ENCODE measurements at places on chromosomes 6 and 20.

- DNase-seq = no peak
Observed at GRCh38 chr6:110688661-110689268, 126.5 kb downstream of the CDK19 start.

DNA sequence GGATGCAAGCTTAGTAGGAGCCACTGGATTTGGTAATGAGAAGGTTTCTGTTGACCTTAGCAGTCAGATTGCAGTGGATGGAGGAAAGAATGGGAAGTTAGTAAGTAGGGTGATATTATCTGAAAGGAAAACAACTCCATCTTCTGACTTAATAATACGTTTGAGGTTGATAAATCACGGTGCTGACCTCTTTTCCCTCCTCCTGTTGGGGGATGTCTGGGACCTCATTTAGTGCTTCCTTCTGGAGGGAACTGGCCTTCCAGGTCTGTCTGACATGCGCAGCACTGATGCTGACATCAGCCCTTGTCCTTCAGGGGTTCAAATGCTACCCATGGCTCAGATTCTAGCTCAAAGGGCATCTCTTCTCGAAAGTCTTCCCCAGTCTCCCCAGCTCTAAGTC is 48.2 kb upstream of the AKAP12 start:
- no peak for DNase-seq

- DNase-seq = no peak
Observed at GRCh38 chr6:106510090-106510970, 119.0 kb downstream of the RTN4IP1 start.

GRCh38 chr6:26199057-26199772 is 112.0 kb downstream of the HFE start:
- peak; percentile 93 for DNase-seq

- no peak for DNase-seq
Observed at GRCh38 chr6:43242908-43243663, at the start of gene TTBK1. TSS of gene TTBK1 (plus strand) at chr6:43243481. CDS start at chr6:43246661, 3,180 bp downstream.

DNA sequence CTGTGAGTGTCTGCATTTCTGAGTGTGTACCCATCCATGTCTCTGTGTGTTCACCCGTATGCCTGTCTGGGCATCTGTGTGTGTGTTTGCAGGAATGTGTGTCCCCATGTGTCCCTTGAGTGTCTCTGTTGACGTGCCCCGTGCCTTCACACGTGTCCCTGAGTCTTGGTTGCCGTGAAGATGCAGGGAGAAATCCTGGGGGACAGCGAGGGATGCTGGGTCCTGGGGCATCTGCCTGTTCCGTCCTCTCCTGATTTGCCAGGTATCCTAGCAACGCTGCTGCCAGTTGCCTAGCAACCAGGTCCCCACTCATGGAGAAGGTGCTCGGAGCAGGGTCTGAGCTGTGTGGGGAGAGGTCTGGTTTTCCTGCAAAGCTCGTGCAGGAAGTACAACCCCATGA is 6.0 kb upstream of the LKAAEAR1 start:
- DNase-seq = no peak

GRCh38 chr6:44059359-44060346 is 67.6 kb downstream of the MRPL14 start:
- DNase-seq = no peak

DNA sequence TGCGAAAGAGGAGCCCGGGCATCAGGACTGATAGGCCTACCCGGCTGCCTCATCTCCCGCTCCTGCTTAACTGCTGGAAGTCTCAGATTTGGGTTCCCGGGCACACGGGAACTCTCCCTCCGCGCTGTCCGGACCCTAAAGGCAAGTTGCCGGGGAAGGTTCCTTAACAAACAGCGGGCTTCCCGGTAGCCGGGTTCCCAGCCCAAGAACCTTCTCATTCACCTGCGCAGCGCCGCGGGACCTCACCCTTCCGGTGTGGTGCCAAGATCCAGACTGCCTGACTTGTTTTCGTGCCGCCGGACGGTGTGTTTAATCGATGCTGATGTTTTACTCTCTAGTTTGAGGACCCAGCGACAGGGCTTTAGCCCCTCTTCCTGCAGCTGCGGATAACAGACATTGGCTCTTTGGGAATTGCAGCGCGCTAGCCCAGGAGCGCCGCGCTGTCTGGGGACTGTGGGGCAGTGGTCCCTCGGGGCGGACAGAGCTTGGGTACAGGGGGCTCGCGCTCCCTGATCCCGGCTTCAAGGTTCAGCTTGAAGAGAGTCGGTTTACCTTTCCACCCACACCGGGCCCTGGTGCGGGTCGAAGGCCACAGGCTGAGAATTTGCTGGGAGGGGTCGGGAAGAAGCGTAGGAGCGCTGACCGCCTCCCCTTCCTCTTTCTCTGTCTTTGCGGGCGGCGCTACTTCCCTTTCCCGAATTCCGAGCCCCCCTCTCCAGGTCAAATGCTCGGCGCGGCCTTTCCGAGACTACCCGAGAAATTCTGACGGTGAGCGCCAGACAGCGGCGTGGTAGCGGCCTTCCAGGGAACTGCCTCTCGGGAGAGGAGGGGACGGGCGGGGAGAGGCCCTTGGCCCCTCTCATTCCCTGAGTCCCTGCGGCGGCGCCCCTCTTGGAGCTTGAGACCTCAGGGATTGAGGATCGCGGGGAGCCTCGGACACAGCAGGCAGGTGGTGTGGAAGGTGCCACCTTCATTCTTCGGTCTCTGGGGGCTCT is 17.2 kb downstream of the ABT1 start:
- DNase-seq = no peak

DNA sequence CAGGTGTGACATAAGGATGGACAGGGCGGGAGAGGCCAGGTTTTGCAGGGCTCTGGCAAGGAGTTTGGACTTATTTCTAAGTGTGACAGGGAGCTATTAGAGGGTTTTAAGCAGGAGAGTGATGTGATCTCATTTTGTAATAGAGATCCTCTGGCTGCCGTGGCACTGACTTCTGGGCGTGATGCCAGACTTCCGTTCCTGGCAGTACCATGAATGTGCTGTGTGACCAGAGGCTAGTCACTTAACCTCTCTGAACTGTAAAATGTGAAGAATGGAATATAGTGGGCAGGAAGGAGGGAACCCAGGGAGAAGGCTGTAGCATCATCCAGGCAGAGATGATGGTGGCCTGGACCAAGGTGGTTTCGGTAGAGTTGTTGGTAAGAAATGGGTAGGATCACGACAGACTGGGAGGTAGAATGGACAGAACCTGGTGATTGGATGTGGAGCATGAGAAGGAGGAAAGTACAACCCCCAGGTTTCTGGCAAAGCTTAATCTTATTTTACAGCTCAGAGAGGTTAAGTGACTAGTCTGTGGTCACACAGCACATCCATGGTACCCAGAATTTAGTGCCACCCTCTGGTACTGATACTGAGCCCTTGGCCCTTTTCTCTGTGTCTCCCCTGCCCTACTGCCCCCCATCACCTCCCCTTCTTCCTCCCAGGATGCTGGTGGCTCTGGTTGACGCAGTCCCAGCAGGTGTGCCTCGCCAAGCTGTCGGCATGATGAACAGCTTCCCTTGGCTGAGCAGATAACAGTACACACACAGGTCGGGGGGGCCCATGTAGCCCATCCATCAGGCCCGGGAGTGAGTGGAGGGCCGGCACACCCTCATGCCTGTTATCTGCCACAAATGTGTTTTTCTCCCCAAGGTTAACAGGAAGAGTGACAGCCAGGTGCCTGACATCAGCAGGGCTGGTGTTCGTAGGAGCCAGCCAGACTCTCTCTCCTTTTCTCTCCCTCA is 52.9 kb upstream of the CTNNBL1 start:
- no peak for DNase-seq

DNA sequence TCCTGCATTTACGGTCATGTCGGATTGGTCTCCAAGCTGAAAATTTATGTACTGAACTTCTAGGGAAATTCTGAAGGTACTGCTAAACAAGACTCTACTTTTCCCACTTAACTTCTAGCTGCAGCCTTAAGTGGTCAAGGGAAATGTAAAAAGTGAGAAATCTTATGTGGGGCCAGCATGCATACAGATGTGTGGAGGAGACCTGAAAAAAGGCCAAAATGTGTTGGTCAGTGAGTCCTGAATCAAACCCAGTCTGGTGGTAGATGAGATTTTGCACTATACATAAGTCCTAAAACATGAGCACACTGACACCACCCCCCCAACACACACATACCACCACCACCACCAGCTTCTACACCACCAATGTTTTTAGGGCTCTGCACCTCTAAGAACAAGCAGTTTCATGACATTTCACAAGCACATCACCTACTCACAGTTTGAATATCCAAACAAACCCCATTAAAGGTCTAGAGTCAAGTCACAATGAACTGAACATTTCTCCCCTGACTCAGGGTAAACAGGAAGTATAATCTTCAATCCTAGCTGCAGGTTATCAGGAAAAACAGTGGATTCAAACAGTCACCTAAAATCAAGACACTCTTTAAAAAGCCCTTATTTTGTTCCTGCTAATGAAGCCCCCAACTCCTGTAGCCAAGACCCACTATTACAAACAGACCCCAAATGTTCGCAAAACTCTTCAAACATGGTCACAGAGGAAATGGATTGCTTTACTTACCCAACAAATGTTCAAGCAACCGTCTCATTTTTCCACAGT is 1.6 kb downstream of the ZMYND8 start:
- no peak for DNase-seq

DNA sequence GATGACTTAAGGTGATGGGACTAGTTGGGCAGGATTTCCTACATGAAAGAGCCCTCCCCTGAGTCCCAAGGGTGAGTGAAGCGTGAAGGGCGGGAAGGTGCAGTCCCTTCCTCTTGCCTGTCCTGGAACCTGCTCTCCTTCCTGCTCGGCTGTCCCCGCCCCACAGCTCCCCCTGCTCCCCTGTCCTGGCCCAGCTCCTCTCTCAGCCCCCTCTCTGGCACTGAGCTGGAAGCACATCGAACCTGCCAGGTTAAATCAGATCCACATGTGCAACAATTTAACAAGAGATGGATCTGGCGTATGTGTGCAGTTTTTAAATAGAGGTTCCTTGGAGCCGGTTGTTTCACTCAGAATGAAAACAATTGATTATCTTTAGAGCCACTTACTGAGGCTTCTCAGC is 95.0 kb downstream of the LRFN2 start:
- DNase-seq = no peak

DNA sequence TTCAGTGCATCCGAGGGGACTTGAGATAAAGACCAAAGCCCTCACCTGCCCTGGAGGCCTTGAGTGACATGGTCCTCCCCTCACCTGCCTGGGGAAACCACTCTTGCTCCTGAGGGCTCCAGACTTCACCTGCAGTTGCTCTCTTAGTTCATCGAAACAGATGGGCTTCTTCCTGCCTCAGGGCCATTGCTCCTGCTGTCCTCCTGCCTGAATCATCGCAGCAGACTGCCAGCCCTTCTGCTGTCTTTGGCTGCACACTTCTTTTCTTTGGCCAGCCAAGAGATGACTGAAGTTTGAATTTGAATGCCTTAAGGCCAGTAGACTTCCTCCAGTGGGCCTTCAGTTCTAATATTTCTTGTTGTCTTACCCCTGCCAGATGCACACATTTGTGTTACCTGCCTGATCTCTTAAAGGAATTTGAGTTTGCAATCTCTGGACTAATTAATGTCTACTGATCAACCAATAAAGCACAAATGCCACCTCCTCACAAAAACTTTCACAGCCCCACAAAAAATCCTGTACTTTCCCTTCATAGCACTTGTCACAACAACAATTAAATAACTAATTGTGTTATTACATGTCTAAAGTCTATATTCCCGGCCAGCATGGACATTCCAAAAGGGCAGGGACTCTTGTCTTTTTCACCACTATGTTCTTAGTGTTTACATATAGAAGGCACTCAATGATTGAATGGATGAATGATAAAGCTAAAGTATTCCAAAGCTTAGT is 56.7 kb upstream of the SGK1 start:
- no peak for DNase-seq

DNA sequence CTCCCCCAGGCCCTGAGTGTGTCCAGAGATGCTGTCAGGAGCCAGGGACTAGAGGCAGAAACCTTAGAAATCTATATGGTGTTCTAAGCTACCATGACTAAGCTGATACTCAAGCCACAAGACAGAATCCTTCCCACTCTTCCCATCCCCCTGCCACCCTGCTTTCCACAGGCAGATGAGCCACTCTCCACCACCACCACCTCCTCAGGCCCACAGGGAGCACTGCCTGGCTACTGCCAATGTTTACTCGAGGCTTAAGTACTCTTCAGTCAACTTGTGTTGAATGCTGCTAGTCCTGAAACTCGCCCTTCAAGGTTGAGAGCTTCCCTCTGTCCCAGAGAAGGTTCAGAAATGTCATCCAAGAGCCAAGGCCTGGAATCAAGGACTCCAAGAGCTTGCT is 56.2 kb downstream of the CENPW start:
- no peak for DNase-seq

DNA sequence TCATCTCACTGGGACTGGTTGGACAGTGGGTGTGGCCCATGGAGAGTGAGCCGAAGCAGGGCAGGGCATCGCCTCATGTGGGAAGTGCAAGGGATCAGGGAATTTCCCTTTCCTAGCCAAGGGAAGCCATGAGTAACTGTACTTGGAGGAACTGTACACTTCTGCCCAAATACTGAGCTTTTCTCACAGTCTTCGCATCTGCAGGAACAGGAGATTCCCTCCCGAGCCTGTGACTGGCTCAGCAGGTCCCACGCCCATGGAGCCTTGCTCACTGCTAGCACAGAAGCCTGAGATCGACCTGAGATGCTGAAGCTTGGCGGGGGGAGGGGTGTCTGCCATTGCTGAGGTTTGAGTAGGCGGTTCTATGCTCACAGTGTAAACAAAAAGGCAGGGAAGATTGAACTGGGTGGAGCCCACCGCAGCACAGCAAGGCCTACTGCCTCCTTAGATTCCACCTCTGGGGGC is 10.4 kb upstream of the CALHM5 start:
- no peak for DNase-seq

DNA sequence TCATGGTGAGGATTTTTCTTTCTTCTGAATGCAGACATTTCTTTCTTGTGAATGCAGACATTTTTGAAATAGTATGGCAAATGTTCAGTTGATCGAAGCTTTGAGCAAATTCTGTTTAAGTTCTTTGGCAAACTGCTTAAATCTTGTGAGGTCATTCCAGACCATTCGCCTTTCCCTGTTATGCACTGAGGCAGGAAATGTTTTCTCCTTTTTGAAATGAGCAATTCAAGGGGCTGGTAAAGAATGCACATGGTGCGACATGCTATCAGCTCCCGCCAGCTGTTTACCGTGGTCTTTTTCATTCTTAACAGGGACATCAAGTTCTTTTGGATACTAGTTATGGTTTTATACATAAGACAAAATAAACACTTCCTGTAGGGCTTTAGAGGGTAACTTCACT is 112.0 kb upstream of the CCN2 start:
- peak; percentile 37 for DNase-seq

- no peak for DNase-seq
Observed at GRCh38 chr6:27474172-27474465, 1.2 kb upstream of the ZNF184 start.

- DNase-seq = peak; percentile 43
Observed at GRCh38 chr6:158518191-158519127, 41.4 kb upstream of the TMEM181 start.

DNA sequence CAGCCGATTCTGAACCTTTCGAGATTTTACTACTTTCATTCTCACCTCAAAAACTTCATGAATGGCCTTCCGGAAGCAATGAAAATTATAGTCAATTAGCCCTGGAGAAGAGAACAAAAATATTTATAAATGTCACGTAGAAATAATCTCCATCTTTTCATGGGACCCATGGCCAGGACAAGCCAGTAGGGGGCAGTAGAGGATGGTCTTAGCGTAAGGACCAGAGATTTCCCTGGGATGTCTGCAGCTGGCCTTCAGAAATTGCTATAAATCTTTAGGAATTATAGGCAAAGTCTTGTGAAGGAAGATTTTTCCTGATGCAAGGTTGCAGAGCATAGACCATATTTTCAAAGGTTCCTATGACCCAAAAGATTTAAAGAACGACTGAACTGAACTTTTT is 15.6 kb upstream of the UBE2J1 start:
- no peak for DNase-seq

- DNase-seq = no peak
Observed at GRCh38 chr6:84583784-84584183, 180.6 kb downstream of the TBX18 start.
